ENCODE measurements at places on chromosomes 3 and 15.

DNA sequence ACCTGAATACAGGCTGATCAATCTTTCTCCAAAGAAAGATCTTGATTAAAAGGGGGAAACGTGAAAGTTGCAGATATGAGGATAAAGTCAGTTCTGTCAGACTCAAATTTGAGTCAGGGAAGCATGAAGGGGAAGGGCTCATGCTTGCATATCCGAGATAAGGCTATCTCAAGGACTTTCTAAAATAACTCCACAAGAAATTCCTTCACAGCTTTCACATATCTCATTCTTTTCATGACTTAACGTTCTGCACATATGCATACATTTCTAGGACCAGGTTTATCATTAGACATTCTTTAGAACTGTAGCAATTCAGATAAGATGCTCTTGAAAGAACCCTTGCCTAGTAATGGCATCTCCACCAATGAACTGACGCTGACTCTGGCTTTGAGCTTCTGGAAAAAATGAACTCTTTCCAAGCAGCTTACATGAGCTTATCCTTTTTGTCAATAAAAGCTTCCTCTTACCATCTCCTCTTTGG, 15.9 kb downstream of the SH3GL3 start:
- DNase-seq, result no peak

DNA sequence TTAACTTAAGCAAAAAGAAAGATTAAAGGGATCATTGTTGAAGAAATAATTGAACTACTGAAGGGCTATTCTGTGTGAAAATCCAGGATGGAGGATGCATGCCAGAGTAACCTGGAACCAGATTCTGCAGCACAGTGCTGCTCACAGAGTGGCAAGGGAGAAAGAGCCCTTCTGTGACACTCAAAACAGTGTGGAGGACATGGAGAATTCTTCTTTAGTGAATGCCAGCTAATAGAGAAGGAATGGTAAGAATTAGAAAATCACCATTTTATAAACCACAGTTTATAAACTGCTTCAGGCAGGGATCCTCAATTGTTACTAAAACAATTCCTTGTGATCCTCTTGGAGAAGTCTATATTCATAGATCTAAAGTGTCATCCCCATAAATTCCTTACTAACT, 70.4 kb upstream of the ARHGEF26 start:
- no peak for DNase-seq

- no peak for DNase-seq
These were observed 605.2 kb downstream of the NAALADL2 start for GRCh38 chr3:175464362-175464761.

DNA sequence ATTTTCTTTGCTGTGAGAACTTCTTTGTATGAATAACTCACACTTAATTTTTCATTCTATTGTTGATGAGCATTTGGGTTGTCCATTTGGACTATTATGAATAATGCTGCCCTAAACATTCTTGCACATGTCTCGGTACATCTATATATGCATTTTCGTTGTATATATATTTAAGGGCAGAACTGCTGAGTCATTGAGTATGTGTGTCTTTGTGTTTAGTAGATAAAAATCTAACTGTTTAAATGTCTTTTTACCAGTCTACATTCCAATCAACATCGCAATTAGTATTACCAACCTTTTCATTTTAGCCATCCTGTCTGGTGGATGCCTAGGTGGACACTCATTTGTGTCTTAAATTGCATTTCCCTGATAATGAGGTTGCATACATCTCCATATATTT, 144.4 kb downstream of the UACA start:
- DNase-seq, result no peak

DNA sequence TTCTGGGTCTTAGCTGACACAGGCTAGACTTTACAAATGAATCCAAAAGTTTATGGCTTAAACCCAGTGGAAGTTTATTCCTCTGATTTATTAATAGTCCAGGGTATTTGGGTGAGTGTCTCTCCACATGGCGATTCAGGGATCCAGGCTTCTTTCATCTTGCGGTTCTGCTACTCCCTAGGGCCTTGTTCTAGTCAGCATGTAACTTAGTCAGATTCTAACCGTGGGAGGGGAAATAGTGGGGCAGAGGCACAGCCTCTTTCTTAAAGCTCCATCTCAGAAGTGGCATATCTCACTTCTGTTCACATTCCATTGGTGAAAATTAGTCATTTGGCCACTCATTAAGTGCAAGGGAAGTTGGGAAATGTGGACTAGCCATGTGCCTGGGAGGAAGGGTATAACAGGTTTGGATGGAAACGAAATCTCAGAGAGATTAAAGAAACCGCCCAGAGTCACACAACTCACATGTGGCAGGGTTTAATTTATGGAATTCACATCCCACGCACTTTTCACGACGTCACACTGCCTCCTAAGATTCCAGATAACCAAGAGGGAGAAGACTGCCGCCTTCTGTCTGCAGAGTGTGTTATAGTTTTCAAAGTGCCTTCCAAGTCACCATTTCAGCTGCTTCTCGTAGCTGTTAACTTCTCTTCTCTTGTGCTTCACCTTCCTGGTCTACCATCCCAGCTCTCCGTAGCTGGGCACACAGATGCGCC, 11.4 kb upstream of the RASGRF1 start:
- DNase-seq, result no peak

GRCh38 chr15:75217012-75217411, 15.3 kb downstream of the C15orf39 start:
- DNase-seq, result no peak

DNA sequence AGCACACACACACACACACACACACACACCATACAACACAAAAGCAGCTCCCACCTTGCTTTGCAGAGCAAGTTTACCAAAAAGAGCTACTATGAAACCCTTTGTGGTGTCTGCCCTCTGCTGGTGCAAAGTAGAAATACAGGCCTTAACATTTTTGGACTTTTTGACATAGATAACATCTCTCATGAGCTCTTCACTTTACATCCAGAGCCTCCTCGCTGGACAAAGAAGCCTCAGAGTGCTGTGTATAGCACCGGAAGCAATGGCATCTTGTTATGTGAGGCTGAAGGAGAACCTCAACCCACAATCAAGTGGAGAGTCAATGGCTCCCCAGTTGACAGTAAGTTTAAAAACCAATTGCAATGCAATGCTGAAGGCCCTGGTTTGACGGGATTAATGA, 157.9 kb downstream of the CHL1 start:
- peak; percentile 66 for DNase-seq

DNA sequence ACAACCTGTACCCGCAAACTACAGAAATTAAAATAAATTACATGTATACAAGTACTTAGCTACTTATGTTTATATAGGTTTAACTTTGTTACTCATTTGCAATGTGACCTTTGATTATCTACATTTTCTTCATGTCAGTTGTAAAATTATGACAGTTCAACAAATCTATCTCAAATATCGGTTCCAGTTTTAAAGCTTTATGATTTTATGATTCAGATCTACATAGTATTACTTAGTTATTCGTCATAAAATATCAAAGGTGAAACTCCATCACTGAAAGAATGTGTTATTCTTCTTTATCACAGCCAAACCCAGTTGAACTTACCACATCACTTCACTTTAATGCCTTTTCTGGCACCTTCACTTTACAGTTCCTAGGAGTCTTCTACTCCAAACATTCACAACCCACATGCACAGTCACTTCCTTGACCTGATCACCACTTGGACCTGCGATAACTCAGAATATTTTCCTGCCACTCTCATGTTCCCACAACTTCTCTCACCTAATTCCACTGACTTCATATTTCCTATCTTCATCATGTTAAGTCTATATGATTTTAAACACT, 47.2 kb downstream of the SLITRK3 start:
- no peak for DNase-seq

DNA sequence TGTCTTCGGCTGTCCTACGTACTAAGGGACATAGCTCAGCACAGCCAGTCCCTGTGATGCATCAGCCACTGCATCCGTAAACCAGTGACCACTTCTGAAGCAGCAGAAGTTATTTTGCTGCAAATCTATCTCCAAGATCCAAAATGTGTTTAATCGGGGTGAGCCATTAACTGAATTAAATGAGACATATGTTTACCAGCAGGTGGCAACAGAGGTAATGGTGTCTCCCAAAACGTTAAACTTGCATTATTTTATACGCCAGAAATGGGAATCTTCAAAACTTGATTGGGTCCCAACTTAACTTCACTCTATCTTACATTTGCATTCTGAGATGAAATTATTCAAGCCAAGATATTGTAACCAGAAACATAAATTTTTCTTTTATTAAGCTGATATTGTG, 75.3 kb upstream of the BOC start:
- DNase-seq, result peak; percentile 56

DNA sequence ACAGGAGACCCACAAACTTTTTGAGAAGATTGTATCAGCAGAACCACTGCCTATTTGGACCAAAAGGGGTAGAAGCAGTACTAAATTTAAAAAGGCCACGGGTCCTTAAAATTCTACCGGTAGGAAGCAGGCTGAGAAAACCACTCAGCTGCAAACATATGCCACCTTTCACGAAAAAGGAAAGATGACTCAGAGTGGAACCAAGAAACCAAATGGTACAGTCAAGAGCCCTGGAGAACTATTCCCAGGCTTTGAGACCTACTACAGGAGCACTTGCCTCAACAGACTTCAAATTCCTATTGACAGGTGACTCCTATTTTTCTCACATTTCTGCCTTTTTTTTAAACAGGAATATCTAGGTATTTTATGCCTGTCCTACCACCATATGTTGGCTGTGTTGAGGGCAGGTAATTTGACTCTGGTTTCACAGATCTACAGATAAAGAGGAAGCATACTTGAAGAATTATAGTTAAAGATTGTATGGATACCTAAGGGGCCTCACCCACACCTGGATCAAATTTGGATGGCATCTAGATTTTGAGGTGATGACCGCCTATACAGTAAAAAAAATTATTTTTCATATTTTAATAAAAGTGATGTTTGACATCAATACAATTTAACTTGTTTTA, 10.1 kb downstream of the GOLIM4 start:
- no peak for DNase-seq

GRCh38 chr15:88061452-88061851, 195.1 kb downstream of the NTRK3 start:
- DNase-seq, result no peak

DNA sequence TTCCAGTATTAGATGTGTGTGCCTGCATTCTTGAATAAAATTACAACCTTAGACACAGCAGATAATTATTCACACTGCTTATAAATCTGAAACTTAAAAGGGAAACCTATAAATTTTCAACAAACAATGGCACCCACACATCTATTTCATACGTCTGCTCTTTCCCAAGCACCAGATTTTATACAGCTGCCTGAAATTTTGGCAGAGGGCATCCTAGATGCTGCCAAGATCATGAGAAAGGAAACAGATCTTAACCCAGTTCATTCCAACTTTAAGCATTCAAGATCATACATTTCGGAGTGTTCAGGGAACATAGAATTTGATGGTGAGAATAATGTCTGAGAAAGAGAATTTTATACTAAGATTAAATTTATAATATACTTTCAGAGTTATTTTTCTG, 53.1 kb downstream of the CLDN1 start:
- no peak for DNase-seq

GRCh38 chr15:101296418-101297405, 1.7 kb upstream of the SNRPA1 start:
- no peak for DNase-seq

DNA sequence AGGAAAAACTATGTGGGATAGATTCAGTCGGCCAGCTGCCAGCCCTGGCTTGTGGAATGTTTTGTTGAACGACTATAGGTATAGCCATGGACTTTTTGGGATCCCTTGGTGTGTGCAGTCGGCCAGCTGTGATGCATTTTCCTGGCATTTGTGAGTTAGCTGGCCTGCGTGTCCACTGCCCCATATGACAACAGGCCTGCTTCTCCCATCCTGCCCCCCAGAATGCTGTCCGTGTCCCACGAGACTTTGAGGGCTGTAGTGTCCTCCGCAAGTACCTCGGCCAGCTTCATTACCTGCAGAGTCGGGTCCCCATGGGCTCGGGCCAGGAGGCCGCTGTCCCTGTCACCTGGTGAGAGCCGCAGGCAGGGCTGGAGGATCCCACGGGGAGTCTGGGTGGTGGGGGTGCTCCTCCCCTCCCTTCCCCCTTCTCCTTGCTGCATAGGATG, 23.6 kb downstream of the PTPN23 start:
- DNase-seq, result no peak

DNA sequence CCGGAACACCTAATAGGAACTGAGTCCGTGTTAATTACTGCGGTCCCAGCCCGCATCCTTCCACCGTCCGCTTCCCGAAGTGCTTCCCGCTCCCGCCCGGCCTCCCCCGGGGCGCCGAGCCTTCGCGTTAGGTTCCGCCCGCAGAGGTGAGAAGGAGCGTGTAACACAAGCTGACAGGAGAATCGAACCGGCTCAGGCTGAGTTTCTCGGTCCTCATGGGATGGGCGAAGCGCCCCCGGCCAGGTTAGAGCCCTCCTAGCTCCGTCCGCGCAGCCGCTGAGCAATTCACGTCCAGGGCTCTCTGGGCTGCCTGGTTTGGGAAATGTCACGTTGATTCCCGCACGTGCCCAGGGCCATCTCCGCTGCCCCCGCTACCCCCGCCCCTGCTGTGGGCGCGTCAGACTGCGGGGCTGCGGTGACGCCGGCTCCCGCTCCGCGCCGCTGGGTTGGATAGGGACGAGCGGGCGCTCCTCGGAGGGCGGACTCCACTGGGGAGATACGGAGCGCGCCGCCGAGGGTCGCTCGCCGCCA, 954 bp downstream of the CLDN11 start:
- DNase-seq, result peak; percentile 40

- DNase-seq, result no peak
These were observed 64.1 kb downstream of the AAGAB start for GRCh38 chr15:67190326-67190725.

- no peak for DNase-seq
These were observed 26.7 kb downstream of the PIK3CA start for GRCh38 chr3:179174898-179175297.

DNA sequence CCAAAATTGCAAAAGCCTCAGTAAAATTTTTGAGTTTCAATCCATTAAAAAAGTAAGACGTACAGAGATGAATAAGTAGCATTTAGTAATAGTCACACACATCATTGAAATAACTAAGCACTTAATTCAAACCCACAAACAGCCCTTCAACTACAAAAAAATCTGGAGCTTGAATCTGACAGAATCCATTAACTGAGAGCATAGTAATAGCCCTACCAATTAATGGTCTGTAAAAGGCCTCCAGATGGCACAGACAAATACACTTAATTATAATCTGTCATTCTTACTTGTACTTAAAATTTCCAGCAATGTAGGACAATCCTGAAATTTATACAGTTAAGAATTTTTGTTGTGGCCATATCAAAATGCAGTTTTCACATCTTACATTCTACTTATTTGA, 246.9 kb downstream of the VGLL3 start:
- DNase-seq, result no peak

GRCh38 chr15:25847051-25847450, 16.1 kb downstream of the ATP10A start:
- DNase-seq, result no peak

DNA sequence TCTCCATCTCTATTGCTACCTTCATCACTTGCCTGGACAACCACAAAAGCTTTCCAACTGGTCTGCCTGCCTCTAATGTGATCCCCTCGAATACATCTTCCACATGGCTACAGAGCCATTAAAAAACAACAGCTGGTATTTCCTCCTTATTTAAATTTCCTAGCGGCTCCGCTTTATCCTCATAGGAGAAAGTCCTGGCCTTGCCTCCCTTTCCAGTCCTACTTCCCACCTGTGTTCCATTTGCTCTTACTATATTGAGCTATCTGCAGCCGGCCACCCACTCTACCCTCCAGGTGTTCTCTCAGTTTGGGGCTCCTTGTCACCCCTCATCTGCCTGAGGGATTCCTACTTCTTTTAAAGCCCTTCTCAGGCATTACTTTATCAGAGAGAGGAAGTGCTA, 49.7 kb upstream of the TSPAN3 start:
- no peak for DNase-seq
